Dorsolateral prefrontal cortex (tissue), 122 donors: ENCODE measurements at places on chromosomes 2 and 18.

DNA sequence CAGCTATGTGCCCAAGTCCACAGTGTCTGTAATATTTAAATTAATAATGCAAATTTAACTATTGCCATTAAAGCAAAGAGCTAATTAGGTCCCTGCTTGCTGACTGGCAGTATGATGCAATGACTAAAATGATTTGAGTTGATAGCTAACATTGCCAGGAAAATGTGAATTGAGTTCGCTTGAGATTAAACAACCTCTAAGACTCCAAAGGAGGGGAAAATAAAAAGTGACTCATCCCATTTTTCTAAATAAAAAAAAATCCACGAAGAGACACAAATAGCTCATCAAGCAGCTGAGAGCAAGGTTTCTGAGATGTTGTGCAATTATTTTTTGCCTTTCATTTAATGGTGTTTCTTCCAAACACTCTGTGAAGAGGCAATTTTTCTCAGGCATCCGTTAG lies 413.0 kb downstream of the MTX2 start:
- DNase-seq, result no peak

GRCh38 chr2:196670342-196670741 lies 30.8 kb downstream of the CCDC150 start:
- DNase-seq, result no peak

DNA sequence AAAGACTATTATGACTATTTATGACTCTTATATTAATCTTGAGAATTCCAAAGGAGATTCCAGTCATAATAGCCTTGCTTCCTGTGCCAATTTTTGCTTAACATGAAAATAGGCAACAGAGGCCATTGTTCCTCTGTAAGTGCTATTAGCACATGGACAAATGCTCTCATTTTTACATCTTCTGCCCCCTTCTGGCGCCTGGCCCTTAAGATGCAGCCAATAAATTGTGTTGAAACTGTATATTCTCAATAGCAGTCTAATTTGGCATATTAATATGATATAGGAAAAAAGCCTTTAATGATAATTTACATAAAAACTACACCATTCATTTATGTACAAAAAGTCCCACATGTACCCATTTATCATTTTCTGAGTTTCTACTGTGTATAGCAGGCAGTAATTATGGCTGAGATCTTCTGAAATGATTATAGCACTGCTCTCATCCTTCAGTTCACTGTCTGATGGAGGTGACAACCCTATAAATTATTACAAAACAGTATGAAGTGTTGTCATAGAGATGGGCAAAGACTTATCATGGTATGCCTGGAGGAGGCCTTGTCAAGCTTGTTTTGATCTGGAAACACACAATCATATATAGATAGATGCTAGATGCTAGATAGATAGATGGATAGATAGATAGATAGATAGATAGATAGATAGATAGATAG lies 613.3 kb downstream of the TSN start:
- no peak for DNase-seq

GRCh38 chr2:136383167-136383566 lies 265.2 kb upstream of the CXCR4 start:
- no peak for DNase-seq

DNA sequence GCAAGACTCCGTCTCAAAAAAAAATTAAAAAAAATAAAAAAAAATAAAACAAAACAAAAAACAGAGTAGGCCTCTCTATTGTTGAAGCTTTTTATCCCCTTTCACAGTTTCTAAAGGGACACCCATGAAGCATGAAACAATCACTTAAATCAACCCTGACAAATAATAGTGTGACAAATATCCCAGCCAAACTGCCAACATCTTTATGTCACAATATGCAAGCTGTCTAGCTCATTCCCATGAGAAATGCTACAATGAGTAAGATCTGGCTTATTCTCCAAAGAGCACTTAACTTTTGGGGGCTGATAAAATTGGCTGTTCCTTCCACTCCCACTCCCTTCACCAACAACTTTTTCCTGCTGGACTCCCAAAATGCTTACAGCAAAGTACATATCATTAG lies 21.7 kb upstream of the ABCA12 start:
- no peak for DNase-seq

GRCh38 chr2:112728029-112728362 lies 7.2 kb downstream of the NT5DC4 start:
- DNase-seq, result no peak
